ENCODE measurements at places on chromosomes 2 and 18. TPM values are rescaled to one million over a fixed set of nuclear protein-coding genes. Genes with fewer than 3 reads are reported as not detected.

GRCh38 chr2:207807516-207807915, 37.8 kb upstream of the FZD5 start:
- peaks cover 13% of the 10 kb centered on the region for H3K4me1 ChIP-seq
- H3K4me3 ChIP-seq: no peak overlapping the region
- H3K36me3 ChIP-seq: no peaks in the 10 kb centered on the region
- H3K27ac ChIP-seq: no peak overlapping the region
- no peaks in the 10 kb centered on the region for H3K27me3 ChIP-seq
- no peak for DNase-seq

The NYAP2 gene
- not detected for total RNA-seq

- no peaks in the 10 kb centered on the region for H3K36me3 ChIP-seq
- no peak for DNase-seq
- H3K27ac ChIP-seq: no peak overlapping the region
- no peaks in the 10 kb centered on the region for H3K27me3 ChIP-seq
Measured at GRCh38 chr2:112151701-112152440, 13.7 kb downstream of the FBLN7 start.

GRCh38 chr2:107281637-107282036, 395.7 kb upstream of the ST6GAL2 start:
- no peaks in the 10 kb centered on the region for H3K36me3 ChIP-seq
- H3K4me3 ChIP-seq: no peak overlapping the region
- H3K4me1 ChIP-seq: no peaks in the 10 kb centered on the region
- H3K27me3 ChIP-seq: peaks cover 3% of the 10 kb centered on the region

DNA sequence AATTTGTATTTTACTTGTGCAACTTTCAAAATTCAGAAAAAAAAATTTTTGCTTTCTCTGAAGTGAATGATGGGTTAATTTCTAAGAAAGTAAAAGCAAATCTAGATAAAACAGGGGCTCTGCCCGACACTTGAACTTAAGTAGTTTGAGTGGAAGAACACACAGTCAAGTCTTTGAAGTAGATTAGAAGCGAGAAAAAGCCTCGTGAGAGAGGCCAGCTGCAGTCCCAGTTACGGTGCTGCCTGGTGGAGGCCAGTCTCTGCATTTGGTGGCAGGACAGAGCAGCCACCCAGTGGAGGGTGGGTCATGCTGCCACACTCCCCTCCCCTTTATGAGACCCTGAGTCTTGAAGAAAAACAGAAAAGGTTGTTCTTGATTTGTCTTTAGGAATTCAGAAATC, 81.8 kb downstream of the INPP5D start:
- no peak overlapping the region for H3K4me3 ChIP-seq
- H3K36me3 ChIP-seq: no peaks in the 10 kb centered on the region
- peaks cover 11% of the 10 kb centered on the region for H3K27me3 ChIP-seq
- no peaks in the 10 kb centered on the region for H3K4me1 ChIP-seq

DNA sequence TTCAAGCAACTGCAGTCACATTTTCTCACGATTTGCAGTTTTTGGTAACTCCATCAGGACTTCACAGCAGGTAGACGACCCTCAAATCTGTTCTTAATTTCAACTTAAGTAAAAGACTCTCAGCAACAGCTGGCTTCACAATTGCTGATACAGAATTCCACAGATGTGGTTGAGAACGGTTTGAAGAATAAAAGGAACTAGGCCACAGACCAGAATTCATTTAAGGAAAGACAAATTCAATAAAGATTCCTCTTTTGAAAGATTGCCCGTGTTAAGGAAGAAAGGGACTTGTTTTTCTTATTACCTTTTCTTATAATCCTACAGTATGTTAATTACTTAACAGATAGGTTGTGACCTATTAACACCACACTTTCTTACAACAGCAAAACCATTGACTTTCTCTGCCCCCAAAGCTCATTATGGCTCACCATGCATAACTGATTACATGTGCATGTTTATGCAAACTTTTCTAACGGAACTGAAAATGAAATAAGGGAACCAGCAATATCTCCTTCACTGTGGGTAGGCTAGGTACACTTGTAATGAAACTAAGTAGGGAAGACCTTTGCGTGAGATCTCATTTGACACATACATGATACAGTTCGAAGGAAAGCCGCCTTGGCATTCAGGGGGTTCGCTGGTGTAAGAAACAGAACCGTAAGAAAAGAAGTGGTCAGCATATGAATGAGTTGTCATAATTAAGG, 4.7 kb upstream of the ZNF516 start:
- H3K27me3 ChIP-seq: no peaks in the 10 kb centered on the region
- no peaks in the 10 kb centered on the region for H3K36me3 ChIP-seq
- DNase-seq: no peak
- H3K4me3 ChIP-seq: no peak overlapping the region

The SEPTIN10 gene
- total RNA-seq: 152 TPM

DNA sequence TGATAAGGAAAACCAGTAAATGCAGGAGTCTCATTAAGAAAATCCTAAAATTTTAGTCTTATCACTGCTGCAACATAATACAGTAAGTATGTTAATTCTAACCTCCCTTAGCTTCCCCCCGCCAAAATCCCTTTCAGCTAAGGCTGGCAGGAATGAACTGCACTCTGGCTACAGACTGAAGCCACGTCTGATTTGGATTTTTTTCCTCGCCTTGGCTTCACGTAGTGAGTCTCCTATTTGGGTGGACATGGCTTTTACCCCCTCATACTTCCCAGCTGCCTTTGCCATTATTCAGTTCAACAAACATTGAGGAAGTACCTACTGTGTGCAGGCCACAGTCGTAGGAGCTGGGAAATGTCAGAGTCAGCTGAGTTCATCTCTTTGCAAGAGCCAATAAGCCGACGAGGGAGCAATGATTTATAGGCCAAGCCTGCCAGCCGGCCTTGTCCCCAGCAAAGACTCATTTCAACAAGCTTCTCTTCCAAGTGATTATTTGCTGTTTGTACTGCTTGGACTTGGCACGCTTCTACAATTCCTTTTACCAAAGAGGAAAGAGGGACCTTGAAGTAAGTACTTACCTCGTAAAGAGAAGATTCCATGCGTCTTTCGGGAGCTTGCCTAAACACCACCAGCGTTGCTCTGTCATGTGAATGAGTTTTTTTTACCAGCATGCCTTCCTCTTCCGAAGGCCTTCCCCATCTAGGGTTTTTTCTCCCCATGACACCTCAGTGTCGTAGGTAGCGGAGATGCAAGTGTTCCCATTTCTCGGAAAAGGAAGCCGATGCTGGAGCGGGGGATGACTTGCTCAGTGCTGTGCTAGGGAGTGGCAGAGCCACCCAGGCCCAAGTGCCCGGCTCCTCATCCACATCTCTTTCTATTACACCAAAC, 138.6 kb downstream of the KLHL29 start:
- no peaks in the 10 kb centered on the region for H3K36me3 ChIP-seq
- H3K27me3 ChIP-seq: no peaks in the 10 kb centered on the region
- peak; percentile 53 for DNase-seq
- peak overlapping the region; percentile 34 for H3K4me3 ChIP-seq
- H3K4me1 ChIP-seq: peaks cover 21% of the 10 kb centered on the region

The RNF125 gene
- total RNA-seq: 1.4 TPM

GRCh38 chr2:105754011-105754410, 9.3 kb downstream of the NCK2 start:
- H3K27me3 ChIP-seq: no peaks in the 10 kb centered on the region
- H3K27ac ChIP-seq: no peak overlapping the region
- DNase-seq: no peak
- no peaks in the 10 kb centered on the region for H3K36me3 ChIP-seq
- H3K4me1 ChIP-seq: no peaks in the 10 kb centered on the region

- no peak for DNase-seq
- H3K27me3 ChIP-seq: no peaks in the 10 kb centered on the region
- no peak overlapping the region for H3K27ac ChIP-seq
- peaks cover 25% of the 10 kb centered on the region for H3K4me1 ChIP-seq
- no peak overlapping the region for H3K4me3 ChIP-seq
- H3K36me3 ChIP-seq: no peaks in the 10 kb centered on the region
Measured at GRCh38 chr2:202142540-202142939, 69.5 kb downstream of the KIAA2012 start.

DNA sequence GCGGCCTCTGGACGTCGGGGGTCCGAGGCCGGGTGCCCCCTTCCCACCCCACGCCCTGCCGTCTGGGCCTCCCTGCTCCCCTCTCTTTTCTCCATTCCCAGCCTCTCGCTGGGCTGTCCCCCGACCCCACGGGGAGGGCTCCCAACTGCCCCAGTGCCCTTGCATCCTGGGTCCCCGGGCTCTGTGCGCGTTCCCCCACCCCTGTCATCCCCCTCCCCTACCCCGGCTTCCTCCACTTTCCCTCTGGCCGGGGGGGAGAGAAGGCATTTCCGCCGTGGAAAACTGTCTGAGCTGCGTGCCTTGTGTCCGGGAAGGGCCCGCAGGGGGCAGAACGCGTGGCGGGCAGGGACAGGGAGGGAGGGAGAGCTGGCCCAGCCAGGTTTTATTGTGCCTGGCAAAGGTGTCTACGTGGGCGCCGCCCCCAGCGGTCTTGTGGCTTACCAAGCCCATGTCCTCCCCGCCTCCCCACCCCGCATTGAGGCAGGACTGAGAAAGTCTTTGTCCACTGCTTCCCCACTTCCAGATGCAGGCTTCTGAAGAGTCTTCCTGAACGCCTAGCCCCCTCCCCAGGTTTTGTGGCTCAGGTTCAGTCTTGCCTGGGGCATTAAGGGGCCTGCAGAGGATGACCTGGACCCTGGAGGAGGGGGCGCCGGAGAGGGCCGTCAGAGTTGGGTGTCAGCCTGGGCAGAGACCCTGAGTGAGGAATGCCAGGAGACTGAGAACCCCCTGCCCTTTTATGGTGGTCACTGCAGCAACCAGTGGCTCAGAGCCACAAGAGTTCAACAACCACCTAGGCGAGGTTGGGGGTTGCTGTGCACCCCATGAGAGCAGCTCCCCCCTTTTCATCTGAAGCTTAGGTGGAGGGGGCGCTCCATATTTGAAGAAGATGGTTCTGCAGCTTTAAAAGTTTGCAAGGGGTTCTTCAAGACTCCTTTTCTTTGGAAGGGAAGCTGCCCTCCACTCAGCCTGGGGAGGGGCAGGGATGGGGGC, 1.3 kb downstream of the ITM2C start:
- H3K27me3 ChIP-seq: peaks cover 30% of the 10 kb centered on the region
- DNase-seq: peak; percentile 41
- no peak overlapping the region for H3K4me3 ChIP-seq
- no peaks in the 10 kb centered on the region for H3K36me3 ChIP-seq

The IL37 gene
- total RNA-seq: not detected

The IL1R2 gene
- total RNA-seq: not detected

The ANKRD36C gene
- total RNA-seq: 22.5 TPM

The OR6B2 gene
- not detected for total RNA-seq

The TUBB8B gene
- not detected for total RNA-seq

DNA sequence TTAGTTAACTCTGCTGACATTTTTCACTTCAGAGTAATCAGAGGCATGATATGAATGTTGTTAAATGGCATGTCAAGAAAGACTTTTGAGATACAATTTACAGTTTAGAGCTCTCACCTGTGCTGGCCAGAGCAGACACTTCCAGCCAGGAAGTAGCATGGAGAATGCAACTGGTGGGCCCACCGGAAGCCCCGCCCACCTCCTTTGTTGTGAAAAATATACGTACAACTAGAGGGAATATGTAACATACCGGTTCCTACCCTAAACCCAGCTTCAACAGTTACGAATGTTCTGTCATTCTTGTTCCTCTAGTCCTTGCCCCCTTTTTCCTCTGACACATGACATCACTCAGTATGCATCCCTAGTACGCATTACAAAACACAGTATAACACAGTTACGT, 70.2 kb upstream of the ITM2C start:
- DNase-seq: no peak
- peak overlapping the region; percentile 91 for H3K27ac ChIP-seq
- peaks cover 17% of the 10 kb centered on the region for H3K36me3 ChIP-seq
- H3K4me3 ChIP-seq: peak overlapping the region; percentile 48

- DNase-seq: no peak
- H3K4me1 ChIP-seq: no peaks in the 10 kb centered on the region
- no peak overlapping the region for H3K4me3 ChIP-seq
- H3K36me3 ChIP-seq: no peaks in the 10 kb centered on the region
- H3K27ac ChIP-seq: no peak overlapping the region
- no peaks in the 10 kb centered on the region for H3K27me3 ChIP-seq
Measured at GRCh38 chr2:44655401-44655864, 286.1 kb upstream of the SIX3 start.

DNA sequence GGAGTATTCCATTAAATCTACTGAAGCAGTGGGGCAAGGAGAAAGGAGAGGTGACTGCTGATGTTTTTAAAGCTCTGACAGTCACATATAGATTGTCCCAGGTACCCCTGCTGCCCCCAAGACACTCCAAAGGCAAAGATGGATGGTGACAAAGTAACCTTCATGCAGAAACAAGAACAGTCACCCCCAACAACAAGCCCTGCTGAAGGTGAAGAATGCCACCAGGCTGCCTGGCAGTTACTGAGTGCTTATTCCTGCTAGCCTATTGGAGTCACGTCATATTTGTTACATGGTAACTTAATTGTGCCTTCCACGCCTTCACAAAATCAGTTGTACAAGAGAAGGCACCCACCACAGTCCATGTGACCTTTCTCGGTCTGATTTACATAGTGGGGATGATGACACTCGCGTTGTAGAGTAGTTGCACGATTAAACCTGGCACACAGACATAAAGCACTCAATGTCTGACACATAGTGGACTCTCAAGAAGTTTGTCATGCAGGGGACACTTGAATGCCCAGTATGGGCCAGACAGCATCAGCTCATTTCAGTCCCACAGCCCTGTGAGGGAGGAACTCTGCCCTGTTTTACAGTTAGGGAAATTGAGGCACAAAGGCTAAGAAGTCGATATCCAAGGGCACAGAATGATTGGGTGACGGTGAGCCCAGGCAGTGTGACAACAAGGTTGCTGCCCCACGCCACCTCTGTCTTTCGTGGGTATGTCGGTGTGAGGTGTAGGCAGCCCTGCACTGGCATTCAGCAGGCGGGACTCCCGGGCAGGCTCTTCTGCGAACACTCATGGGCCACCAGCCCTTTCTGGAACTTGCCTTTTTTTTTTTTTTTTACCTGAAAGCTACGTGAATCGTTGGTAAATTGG, 62.7 kb downstream of the ZCCHC2 start:
- no peaks in the 10 kb centered on the region for H3K27me3 ChIP-seq
- H3K4me1 ChIP-seq: peaks cover 3% of the 10 kb centered on the region
- H3K4me3 ChIP-seq: peak overlapping the region; percentile 57
- no peak for DNase-seq
- H3K27ac ChIP-seq: no peak overlapping the region

DNA sequence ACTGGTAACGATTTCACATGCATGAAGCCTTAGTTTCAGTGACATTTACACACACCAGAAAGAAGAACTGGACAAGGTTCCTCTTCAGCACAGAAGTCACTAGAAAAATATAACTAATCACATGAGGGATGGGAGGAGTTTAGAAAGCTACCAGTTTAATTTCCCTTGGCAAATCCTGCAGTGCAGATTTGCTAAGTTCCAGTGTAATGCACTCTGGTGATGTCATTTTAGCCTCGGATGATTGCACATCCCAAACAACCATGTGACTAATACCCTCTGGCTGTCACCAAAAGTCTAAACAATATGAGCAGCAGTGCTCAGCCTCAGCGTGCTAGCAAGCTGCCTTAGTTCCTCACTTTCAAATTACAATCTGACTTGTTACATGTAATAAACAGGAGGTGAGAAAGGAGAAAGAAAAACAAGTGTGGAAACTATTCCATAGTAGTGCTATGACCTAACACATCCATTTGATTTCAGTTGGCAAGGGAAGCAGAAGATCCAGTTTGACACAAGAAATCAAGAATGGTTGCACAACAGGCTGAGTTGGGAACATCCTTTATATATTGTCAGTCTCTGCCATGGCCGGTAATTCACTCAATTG, 35.3 kb upstream of the PPP1CB start:
- peak overlapping the region; percentile 17 for H3K4me3 ChIP-seq
- no peaks in the 10 kb centered on the region for H3K36me3 ChIP-seq
- H3K27me3 ChIP-seq: no peaks in the 10 kb centered on the region
- H3K27ac ChIP-seq: peak overlapping the region; percentile 48
- peaks cover 31% of the 10 kb centered on the region for H3K4me1 ChIP-seq
